ENCODE measurements at places on chromosomes 6 and 20.
A peak's percentile ranks its signal among the peaks of the same experiment; 100 is the strongest.

DNA sequence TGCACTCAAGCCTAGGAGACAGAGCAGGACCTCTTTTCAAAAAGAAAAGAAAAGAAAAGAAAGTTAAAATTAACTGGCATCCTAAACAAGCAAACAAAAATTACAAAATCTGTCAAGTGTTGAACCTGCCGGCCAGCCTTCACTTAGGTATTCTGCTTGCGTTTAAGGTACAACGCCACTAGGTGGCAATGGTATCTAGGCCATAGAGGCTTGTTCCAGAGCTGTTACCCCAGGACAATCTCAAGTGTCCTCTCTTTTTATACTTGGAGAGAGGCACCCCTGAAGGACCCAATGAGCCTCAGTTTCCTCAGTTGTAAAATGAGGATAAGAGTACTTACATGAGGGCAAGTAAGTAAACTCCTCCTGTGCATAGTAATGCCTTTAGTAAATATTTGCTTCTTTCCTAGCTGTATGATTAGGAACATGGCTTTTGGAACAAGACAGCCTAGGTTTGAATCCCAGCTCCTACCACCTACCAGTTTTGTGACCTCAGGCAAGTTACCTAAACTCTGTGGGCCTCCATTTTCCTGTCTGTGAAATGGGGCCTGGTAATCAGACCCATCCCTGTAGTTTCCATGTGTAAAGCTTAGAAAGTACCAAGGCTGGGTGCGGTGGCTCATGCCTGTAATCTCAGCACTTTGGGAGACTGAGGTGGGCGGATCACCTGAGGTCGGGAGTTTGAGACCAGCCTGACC lies 5.8 kb upstream of the PACSIN1 start:
- no peak for DNase-seq

DNA sequence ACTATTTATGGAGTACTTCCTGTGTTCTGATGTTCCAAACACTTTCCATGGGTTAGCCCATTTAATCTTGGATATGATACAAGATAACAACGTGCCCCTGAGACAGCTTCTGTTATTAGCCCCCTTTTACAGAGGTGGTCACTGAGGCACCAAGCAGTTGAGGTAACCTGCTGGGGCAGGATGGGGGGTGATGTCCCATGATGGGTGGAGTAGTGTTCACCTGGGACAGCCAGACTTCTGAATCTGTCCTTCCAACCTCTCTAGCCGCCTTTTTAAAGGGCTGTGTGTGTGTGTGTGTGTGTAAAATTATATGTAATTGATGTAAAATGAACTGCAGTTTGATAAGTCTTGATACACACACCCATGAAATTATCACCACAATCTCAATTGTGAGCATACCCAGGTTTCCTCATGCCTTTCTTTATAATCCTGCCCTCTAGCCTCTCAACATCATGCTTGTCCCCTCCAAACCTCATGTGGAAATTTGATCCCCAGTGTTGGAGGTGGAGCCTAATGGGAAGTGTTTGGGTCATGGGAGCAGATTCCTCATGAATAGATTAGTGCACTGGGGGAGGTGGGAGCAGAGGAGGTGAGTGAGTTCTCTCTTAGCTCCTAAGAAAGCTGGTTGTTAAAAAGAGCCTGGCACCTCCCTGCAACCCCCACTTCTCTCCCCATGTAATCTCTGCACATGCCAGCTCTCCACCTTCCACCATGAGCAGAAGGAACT lies 39.2 kb downstream of the PLAGL2 start:
- DNase-seq = peak; percentile 29

GRCh38 chr20:47150403-47151152 lies 205.9 kb downstream of the ZMYND8 start:
- peak; percentile 65 for DNase-seq

DNA sequence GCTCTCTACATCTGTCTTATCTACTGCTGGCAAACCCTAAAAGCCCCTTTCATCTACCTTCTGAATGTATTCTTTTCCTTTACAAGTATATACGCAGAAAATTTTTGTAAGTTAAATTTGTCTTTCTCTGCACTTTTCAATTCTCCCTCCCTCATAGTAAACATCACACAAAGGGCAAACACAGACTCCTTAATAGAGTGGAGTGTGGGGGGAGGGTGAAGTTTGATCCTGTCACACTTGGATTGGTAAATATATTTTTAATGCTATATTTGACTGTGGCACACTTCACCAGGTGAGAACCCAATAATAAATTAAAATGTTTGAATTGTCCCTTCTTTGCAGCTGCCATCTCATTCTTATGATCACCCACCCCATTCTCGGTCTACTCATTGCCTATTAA lies 33.2 kb upstream of the PAQR8 start:
- no peak for DNase-seq

DNA sequence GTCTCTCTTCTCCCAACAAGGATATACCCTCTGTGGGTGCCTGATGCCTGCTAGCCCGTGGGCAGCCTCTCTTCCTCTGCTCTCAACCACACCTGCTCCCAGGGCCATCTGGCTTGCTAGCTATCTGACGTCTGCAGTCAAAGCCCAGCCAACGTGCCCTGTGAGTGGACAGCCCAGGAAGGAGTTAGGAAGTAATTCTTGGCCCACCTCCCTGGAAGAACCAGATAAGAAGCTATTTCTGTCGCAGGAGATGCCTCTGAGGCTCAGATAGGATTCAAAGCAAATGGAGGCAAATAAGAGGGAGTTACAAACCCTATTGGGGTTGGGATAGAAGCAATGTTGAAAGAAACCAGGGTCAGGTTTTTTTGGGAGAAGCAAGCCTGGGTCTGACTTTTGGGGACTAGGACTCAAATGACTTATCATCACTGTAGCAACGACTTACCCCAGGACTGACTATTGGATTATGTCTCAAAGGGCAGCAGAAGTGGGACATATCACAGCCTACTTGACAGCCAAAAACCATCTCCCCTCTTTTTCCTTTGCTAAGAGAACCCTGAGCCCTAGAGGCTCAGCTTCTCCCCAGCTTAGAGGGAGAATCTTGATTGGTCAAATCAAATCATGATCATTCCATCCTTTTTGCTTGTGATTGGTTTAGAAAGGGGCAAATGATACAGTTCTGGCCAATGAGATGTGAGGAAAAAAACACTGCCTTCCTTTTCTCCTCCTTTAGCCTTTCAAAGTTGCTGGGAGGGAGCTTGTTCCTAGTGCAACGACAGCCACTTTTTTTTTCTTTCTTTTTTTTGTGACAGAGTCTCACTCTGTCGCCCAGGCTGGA lies 18.0 kb upstream of the CDK5RAP1 start:
- peak; percentile 57 for DNase-seq

DNA sequence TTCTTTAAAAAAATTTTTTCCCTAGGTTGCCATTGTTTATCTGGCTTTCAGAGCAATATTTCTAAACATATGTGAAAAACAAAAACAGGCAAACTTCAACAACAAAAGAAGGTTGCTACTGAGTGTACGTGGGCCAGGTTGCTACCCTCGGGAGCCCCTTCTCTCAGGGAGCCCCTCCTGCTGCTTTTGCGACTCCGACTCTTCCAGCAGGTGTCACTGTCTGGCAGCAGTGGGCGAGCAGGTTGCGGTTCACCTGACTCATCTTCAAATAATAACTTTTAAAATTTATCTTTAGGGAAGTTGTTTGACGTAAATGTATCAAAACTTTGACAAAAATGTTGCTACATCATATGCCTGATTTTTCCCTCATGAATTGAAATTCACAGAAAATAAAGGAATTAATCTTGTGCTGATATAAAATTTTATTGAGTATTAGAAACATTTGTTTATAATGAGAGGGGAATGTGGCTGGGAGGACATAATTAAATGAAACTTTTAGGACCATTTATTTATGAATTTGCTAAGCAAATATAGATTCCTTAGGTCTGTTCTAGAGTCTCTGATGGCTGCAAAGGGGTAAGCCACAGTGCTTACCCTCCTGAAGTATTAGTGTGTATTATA lies 138.8 kb downstream of the HIVEP1 start:
- DNase-seq = no peak

All from NCI-H226 (cell line).